ENCODE measurements at places on chromosomes 16 and 17.

DNA sequence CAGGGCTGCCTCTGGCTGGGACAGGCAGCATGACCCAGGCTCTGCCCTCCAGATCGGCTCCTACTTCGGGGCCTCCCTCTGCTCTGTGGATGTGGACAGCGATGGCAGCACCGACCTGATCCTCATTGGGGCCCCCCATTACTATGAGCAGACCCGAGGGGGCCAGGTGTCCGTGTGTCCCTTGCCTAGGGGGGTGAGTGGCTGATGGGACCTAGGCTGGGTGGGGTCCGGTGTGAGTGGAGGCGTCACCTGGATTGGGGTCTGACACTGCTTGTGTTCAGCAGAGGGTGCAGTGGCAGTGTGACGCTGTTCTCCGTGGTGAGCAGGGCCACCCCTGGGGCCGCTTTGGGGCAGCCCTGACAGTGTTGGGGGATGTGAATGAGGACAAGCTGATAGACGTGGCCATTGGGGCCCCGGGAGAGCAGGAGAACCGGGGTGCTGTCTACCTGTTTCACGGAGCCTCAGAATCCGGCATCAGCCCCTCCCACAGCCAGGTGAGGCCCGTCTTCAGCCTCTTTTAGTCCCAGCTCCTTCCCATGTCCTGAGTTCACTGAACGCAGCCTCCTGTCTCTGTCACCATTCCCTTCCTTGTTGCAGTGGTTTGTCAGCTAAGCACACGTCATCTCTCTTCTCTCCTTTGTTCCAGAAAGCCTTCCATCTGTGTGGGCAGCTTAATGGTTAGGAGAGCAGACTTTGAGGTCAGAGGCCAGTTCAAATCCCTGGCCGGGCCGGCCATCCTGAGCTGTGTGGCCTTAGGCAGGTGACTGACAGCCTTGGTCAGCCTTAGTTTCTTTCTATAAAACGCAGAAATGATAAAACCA is 16.9 kb downstream of the COX6A2 start:
- DNase-seq = no peak

GRCh38 chr17:67619555-67619954 is 98.2 kb upstream of the NOL11 start:
- no peak for DNase-seq

DNA sequence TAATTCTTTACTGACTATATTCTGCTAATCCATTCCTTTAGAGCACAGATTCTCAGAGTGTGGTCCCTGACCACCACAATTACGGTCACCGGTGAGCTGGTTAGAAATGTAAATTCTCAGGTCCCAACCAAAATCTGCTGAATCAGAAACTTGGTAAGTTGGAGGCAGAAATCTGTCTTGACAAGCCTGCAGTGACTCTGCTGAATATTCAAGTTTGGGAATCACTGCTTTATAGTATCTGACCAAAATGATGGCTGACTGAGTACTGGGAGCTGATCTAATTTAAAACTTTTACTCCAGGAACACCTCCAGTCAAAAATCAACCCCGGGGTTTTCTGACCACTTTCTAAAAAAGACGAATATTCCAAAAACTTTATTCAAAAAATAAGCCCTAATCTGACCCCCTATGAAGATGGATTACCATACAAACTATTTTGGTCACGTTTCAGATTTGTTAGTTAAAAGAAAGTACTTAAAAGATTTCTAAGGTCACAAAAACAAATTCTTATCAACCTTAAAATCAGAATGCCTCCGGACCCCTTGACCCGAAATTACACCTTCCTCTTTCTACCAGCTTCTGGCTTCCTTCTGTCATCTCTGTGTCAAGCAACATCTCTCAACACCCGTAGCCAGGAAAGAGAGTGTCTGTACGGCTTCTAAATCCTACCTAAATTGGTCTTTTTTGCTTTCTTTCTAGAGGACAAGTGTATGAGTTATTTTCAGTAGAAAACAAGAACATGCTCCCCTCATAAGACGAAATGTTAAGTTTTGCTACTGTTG is 38.6 kb downstream of the CREBBP start:
- no peak for DNase-seq

GRCh38 chr16:55515111-55515510 is 6.2 kb downstream of the LPCAT2 start:
- no peak for DNase-seq

GRCh38 chr17:7858522-7858810 is 663 bp downstream of the CYB5D1 start:
- DNase-seq = peak; percentile 33

DNA sequence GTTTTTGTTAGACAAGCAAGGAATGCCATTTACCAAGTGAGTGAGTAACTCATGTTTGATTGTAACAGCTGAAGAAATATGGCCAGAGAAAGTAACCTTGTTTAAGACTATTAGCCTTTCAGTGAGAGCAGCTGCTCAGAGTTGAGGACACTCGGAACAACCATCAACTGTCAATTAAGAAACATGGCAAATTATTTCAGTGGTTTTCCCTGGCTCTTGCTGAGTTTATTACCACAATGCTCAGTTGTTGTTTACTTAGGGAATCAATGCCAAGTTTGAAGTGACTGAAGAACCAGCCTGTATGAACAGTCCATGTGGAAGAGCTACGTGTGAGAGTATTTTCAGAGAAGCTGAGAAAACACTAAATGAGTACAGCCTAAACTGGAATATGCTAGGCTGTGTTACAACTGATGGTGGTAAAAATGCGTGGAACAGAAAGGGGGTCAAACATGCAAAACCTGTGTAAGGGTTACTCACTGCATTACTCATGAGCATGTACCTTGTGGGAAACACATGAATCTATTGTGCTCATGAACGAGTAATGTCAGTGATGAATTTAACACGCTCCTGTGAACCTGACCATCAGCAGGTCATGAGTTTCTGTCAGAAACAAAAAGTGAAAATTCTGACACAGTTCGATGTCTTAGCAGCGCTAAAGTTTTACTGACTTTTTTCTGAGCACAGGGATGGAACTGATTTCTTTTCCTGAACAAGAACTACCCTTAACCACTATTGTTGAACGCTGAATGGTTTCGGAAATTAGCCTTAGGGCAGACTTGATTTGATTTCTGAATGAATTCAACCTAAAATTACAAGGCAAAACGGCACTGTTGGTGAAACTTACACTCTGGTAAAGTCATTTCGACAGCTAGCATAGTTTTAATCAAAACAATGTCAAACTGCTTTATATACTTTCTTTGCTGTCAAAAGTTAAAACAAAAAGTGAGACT is 33.5 kb downstream of the GNA13 start:
- DNase-seq = peak; percentile 60

DNA sequence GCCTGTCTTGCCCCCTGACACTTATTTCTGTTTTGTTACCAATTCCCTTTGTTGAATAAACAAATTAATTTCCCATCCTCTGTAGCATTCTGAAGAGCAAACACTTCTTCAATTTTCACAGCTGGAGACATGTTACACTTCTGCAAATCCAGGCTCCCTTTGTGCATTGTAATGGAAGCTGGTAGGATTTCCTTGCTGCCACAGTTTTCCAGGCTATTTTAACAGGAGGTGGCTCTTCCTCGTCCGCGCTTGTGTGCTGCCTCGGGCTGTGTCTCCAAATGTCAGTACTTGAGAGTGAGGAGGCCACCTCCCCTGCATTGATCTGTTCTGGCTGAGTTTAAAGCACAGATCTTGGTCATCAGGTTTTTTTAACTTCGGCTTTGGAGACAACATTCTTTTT is 40.0 kb downstream of the SOST start:
- DNase-seq = no peak

GRCh38 chr16:64051824-64052223 is 1070.0 kb downstream of the CDH11 start:
- no peak for DNase-seq

DNA sequence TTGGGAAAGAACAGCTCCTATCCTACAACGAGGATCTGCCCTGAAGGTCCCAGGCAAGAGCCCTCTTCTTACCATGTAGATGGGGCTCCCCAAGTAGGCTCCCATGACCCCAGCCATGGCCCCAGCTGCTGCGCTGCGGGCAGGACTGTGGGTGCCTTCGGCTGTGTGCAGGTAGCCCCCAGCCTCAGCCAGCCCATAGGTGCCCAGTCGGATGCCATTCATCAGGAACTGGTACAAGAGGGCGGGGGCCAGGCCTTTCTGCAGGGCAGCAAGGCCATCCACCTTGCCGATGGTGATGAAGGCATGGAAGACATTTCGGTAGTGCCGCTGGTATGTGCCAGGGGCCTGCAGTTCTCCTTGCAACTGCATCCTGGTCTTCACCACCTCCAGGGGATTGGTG is 839 bp downstream of the SLC25A35 start:
- DNase-seq = no peak

Data from CD4-positive, alpha-beta T cell treated with Interleukin-2 at 100 ng/mL for 4 hours (primary cell).